ENCODE measurements at places on chromosomes 1 and 21.

- no peak for DNase-seq
Measured at GRCh38 chr1:198700396-198700795, 61.6 kb downstream of the PTPRC start.

- DNase-seq, result peak; percentile 39
Measured at GRCh38 chr1:78831731-78832360, 174.7 kb downstream of the ADGRL4 start.

GRCh38 chr1:40944841-40945430 lies 34.6 kb upstream of the CTPS1 start:
- DNase-seq, result peak; percentile 46

DNA sequence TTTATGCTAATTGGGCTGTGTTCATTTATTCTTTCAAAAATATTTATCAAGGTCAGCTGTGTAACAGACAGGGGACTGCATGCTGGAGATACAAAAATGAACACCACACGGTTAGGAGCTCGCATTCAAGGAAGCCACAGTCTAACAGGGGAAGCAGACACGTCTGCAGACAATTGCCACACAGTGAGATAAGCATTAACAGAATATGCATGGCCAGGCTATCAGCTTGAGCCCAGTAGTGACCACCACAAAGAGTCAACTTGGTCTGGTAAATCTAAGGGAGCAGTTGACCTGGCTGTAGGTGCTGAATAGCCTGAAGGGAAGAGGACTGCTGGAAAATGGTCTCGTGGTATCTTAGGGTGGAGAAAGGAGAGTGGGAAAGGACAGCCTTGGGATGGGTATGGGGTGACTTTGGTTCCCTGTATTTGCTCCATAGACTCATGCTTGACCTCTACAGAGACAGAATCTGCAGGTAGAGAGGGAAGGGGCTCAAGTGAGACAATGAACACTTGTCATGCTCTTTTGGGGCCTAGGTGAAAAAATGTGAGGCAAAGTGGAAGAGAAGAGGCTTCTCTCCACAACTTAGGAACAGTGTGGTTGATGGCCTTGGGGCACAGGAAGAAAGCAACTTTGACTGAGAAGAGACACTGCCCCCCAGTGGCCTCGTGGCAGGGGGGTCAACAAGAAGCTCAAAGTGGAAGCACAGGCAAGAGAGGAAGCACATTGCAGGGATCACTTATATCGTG lies 7.6 kb upstream of the NPL start:
- peak; percentile 55 for DNase-seq

GRCh38 chr1:151367658-151368392 lies 4.7 kb downstream of the SELENBP1 start:
- peak; percentile 12 for DNase-seq

DNA sequence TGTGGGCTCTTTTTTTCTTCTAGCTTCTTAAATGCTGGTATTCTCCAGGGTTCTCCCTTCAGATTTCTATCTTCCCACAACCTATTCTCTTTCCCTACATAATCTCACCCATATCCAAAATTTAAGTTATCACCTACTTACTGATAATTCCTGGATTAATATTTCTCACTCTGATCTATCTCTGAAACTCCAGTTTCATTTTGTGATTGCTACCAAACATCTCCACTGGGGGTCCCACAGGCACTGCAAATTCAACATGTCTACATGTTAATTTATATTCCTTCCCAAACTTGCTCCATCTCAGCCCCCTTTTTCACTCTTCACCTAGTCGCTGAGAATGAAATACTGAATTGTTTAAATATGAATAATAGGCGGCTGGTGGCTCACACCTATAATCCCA lies 9.9 kb upstream of the C1orf141 start:
- DNase-seq, result no peak

DNA sequence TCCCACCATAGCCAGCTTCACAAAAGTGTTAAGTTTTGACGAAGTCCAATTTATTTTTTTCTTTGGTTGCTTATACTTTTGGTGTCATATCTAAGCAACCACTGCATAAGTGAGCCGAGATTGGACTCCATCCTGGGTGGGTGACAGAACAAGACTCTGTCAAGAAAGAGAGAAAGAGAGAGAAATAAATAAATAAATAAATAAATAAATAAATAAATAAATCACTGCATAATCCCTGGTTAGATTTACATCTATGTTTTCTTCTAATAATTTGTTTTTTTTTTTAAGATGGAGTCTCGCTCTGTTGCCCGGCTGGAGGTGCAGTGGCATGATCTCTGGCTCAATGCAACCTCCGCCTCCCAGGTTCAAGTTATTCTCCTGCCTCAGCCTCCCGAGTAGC lies 18.3 kb upstream of the ZFYVE9 start:
- no peak for DNase-seq

DNA sequence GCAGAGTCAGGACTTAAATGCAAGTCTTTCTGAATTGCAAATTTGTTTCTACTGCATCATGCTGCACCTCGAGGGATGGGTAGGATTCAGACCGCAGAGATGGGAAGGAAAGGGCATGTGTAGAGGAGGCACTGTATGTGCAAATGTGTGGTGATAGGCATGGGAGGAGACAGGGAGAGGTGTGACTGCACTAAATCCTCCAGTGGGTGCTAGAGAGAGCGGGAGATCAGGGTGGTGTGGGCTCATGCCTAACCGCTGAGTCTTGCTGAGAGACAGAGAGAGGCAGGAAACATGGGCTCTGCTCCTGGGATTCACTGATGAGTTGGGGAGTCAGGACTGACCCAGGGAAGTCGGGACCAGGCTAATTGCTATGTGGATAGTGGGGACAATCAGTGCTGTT lies 61.1 kb downstream of the PTPRU start:
- no peak for DNase-seq

GRCh38 chr1:108643492-108644335 lies 17.2 kb downstream of the HENMT1 start:
- DNase-seq, result peak; percentile 82

All from fibroblast of villous mesenchyme (primary cell).